ENCODE measurements at places on chromosomes 16 and 17.
A peak's percentile ranks its signal among the peaks of the same experiment; 100 is the strongest.

GRCh38 chr17:82301916-82302567 lies 15.4 kb downstream of the CD7 start:
- no peak for DNase-seq

DNA sequence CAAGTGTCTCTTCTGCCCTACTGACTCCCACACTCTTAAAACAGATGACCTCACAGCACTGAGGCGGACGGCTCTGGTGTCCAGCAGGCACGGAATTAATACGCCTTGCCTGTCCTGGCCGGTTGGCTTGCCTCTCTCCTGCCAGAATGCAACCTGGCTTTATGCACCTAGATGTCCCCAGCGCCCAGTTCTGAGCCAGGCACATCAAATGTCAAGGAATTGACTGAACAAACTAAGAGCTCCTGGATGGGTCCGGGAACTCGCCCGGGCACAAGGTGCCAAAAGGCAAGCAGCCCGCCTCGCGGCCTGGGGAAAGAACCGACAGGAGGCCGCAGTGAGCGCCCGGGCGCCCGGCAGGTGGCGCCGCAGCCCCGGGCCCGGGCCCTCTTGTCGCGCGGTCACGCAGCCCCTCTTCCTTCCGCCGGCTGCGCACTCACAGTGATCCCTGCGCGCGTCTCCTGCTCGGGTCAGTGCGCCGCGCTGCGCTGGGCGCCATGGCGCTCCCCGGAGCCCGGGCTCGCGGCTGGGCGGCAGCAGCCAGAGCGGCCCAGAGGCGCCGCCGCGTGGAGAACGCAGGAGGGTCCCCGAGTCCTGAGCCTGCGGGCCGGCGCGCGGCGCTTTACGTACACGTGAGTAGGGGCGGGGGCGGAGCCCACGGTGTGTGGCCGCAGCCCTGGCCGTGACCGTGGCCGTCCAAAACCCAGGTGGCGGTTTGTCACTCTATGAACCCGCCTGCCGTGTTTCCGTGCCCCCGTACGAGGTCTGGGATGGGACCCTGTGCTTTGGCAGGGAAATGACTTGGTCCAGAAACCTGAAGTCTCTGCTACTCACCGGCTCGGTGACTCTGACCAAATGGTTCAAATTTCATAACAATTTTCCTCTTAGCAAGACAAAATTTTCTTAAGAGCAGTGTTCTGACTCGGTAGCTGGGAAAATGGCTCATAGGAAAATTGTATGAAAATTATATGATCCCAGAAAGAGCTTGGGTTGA lies at the start of gene RSAD1:
TSS of gene RSAD1 (plus strand) at position 470 of the 991 bp plus-strand sequence. CDS start at position 495, 25 bp downstream.
- peak; percentile 92 for DNase-seq

GRCh38 chr17:48378708-48379392 lies 51.2 kb downstream of the SKAP1 start:
- DNase-seq, result no peak

DNA sequence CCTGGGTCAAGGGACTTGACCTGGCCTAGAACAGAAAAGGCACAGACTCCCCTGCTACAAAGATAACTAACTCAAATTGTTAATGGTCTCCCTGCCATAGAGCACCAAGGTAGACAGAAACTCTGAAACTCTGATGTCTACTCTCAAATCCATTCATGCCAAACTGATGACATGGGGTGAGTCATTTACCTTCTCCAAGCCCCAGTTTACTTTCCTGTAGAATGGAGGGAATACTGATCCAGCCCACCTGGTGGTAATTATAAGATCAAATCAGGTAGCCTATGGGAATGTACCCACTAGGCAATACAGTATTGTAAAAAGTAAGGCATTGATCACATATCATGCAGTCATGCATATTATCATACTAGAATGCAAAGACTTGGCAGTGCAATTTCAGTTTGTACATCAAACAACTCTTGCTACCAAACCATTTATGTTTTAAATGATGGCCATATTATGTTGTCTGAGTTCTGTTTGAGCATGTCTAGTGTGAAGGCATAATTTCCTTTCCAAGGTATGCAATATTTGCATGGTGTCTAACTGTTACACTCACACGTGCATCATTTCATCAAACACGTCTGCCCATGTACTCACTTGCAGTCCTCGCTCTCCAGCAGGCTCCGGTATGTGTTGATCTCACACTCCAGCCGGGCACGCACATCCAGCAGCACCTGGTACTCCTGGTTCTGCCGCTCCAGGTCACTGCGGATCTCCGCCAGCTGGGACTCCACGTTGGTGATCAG lies 3.0 kb downstream of the KRT31 start:
- DNase-seq, result no peak

GRCh38 chr17:676060-676700 lies 38.5 kb downstream of the VPS53 start:
- DNase-seq, result no peak

GRCh38 chr17:76553178-76553908 lies 13.5 kb downstream of the PRCD start:
- DNase-seq, result no peak

DNA sequence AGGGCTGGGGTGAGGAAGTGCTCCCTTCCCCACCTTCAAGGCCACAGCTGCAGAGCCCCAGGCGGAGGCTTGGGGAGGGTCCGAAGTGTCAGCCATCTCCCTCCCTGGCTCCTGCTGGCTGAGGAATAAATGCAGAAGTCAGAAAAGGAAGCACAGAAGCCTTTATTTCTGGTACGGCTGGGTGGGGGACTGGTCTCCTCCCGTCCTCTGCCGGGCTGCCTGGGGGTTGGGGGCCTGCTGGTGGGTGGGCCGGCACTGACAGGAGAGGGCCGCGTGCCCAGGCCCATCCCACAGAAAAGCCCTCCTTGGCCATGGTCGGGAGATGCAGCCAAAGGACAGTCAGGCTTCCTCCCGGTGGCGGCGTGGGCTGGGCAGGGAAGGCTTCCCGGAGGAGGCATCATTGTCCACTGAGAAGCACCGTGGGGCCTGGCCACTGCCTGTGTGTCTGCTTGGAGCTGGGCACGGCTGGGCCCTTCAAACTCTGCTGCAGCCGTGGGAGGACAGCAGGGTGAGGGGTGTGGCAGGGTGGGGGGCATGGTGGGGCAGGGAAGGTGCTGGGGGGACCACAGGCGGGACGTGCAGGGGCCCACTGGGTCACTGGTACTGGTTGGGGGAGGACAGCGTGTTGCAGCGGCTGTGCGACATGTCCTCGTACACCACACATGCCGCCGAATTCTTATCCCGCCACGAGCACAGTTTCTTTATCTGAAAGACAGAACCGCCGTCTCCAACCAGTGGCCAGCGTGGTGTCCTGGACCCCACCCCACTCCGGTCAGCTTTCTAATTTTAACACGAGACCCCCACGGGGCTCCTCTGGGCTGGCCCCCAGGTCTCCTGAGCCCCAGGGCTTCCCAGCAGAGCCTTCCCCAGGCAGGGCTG lies 2.4 kb downstream of the CD7 start:
- no peak for DNase-seq

- DNase-seq, result no peak
Measured at GRCh38 chr16:84893467-84893848, 73.7 kb downstream of the CRISPLD2 start.

DNA sequence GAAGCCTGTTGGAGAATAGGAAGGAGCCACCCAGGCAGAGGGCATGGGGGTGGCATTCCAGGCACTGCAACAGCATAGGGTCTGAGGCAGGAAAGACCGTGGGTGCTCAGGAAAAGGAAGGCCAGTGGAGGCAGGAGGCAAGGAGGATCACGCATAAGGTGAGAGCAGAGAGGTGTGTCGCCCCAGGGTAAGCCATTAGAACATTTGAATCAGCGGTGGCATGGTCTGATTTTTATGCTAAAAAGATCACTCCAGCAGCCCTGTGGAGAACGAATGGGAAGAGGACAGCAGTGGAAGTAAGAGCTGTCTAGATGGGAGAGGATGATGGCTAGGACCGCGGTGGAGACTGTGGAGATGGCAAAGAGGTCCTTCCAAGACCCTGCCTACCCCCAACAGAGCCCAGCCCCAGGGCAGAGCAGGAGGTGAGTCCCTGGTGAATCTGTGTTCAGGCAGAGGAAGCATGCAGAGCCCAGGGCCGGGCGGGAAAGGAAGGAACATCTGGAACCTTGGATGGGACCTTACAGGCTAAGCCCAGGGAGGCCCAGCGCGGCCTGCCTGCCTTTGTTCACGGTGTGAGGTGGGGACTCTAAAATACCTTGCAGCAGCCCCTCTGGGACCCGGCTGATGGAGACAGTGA lies 7.8 kb downstream of the LPO start:
- no peak for DNase-seq

- no peak for DNase-seq
Measured at GRCh38 chr17:8799570-8800212, 526 bp upstream of the MFSD6L start.

- DNase-seq, result no peak
Measured at GRCh38 chr17:21085707-21086106, 41.1 kb upstream of the DHRS7B start.

GRCh38 chr17:80649672-80650330 lies 105.2 kb downstream of the RPTOR start:
- DNase-seq, result peak; percentile 87

- no peak for DNase-seq
Measured at GRCh38 chr16:17343028-17343427, 127.7 kb downstream of the XYLT1 start.

DNA sequence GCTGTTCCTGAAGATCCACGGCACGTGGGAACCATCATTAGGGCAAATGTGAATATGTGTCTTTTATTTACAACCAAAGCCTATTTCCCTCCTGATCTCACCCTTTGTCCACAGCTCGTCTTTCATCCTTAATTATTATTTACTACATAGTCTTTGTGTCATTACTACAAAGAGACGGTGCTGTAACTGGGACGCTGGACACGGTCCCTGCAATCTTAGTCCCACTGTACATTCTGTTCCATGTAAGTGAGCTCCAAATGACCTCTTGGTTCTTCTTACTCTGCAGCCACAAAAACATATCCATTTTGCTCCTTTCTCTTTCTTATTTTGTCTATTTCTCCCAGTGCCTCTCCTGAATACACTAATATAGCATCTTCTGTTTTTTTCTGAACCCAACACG lies 12.7 kb upstream of the KRT23 start:
- DNase-seq, result no peak
